Stromal cell of bone marrow (primary cell): ENCODE measurements at places on chromosomes 16 and 17.

GRCh38 chr17:21452377-21453143, 76.4 kb downstream of the KCNJ12 start:
- peak; percentile 44 for DNase-seq

- DNase-seq = no peak
Measured at GRCh38 chr16:9787717-9788116, 394.5 kb downstream of the GRIN2A start.

- no peak for DNase-seq
Measured at GRCh38 chr17:55093353-55093752, 124.8 kb downstream of the STXBP4 start.

- DNase-seq = no peak
Measured at GRCh38 chr16:15636392-15636873, 6.5 kb downstream of the MARF1 start.

- DNase-seq = no peak
Measured at GRCh38 chr16:73062743-73063733, 15.1 kb upstream of the ZFHX3 start.

DNA sequence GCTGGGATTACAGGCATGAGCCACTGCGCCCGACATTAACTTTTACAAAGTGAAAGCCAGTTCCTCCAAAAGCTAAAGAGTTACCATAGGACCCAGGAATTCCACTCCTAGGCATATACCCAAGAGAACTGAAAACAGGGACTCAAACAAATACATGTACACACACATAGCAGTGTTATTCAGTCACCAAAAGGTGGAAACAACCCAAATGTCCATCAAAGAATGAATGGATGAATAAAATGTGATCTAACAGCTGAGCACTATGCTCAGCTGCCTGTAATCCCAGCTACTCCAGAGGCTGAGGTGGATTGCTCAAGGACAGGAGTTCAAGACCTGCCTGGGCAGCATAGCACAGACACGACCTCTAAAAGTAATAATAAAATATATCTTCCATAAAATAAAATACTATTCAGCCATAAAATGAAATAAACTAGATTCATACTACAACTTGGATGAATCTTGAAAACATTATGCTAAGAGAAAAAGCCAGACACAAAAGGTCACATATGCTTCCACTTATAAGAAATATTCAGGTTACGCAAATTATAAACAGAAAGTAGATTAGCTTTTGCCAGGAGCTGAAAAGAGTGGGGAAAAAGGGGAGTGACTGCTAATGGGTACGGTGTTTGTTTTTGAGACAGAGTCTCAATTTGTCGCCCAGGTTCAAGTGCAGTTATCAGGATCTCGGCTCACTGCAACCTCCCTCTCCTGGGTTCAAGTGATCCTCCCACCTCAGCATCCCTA, 9.3 kb upstream of the USP7 start:
- no peak for DNase-seq

- DNase-seq = no peak
Measured at GRCh38 chr17:57580055-57580739, 164.9 kb downstream of the CCDC182 start.

GRCh38 chr17:8146381-8147140, 5.6 kb downstream of the PER1 start:
- DNase-seq = no peak

GRCh38 chr17:57679356-57679755, 65.7 kb downstream of the CCDC182 start:
- DNase-seq = no peak

GRCh38 chr17:44409309-44410028, 20.0 kb upstream of the ITGA2B start:
- no peak for DNase-seq

DNA sequence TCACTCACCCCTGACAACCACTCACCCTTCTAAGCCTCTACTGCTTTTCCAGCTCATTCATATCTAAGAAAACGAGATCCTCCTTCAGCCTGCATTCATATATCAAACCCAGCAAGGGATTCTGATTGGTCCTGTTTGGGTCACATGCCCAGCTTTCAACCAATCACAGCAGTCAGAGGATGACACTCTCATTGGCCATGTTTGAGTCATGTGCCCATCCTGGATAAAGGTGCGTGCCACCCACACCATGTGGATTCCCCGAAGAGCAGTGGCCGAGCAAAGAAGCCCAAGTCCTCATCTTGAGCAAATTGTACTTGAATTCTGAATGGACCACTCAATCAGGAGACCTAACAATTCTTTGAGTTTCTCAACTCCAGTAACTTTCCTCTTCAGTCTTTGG, 45.0 kb downstream of the SCNN1G start:
- DNase-seq = no peak

DNA sequence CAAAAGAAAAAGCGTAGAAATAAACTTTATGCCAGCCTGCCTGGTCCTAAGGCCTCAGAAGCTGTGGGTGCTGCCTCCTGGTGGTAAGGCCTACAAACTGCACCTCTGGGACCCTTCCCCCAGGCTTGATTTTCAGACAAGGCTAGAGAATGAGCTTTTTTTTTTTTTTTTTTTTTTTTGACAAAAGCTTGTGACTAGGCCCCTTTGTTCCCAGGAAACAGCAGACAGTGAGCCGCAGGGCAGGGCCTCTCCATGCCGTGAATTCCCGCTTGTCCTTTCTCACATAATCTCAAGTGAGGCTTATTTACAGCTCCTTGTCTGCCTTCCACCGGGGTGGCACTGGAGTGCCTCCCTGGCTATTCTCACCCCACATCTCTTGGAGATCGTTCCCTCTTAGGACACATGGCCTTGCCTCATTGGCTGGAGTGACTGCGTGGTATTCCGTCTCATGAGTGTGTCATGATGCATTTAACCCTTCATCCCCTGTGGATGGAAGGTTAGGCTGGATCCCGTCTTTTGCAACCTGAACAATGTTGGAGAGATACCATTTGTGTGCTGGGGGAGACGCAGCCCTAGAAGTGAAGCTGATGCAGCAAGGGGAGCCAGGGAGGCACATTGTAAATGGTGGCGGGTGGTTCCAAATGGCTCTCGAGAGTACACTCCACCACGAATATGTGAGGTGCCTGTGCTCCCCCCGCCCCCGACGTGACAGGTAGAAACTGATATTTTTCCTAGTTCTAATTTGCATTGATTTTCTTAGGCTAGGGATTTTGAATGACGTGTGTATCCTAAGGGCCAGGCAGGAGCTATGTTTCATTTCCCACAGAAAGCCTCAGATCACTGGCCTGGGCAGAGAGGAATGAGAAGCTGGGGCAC, 49.6 kb downstream of the USP22 start:
- peak; percentile 51 for DNase-seq

DNA sequence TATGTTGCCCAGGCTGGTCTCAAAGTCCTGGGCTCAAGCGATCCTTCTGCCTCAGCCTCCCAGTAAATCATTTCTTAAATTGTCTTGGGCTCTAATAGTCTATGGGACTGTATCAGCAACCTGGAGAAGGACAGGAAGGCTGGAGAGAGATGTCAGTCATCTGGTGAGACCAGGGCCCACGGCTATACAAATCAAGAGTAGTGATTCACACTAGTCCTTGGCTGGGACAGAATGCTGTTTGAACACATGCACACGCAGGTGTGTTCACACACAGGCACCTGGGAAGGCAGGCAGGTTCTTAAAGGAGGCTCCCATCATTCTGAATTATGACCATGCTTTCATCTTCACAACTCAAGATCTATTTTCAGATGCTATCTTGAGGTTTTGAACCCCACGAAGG, 14.1 kb downstream of the NQO1 start:
- no peak for DNase-seq

DNA sequence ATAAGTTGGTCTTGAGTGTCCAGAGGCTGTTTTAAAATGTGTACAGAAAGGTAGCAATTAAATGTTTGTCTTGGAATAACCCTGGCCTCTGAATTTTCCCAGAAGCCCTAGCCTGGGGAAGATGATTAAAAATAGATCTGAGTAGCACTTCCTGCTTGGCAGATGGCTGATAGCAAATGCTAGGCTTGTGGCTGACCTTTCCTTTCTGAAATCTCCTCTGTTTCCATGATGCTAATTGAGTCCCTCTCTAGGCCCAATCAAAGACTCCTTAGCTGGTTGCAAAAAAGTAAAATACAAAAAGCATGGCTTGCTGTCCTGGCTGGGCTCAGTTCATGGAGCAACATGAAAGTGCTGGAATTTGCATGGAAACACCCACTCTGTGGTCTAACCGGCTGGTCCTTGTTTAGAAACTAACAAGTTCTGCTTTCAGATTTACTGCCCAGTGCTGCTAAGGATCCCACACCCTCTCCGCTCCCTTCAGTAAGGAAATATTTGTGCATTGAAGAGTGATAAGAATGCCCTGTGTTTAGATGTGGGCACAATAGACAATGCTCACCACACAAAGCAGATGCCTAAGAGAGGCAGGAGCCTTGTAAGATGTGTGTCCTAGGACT, 40.8 kb downstream of the YPEL2 start:
- peak; percentile 68 for DNase-seq

GRCh38 chr16:84884246-84884595, 64.4 kb downstream of the CRISPLD2 start:
- no peak for DNase-seq

- no peak for DNase-seq
Measured at GRCh38 chr17:7700510-7700909, 4.5 kb upstream of the EFNB3 start.

DNA sequence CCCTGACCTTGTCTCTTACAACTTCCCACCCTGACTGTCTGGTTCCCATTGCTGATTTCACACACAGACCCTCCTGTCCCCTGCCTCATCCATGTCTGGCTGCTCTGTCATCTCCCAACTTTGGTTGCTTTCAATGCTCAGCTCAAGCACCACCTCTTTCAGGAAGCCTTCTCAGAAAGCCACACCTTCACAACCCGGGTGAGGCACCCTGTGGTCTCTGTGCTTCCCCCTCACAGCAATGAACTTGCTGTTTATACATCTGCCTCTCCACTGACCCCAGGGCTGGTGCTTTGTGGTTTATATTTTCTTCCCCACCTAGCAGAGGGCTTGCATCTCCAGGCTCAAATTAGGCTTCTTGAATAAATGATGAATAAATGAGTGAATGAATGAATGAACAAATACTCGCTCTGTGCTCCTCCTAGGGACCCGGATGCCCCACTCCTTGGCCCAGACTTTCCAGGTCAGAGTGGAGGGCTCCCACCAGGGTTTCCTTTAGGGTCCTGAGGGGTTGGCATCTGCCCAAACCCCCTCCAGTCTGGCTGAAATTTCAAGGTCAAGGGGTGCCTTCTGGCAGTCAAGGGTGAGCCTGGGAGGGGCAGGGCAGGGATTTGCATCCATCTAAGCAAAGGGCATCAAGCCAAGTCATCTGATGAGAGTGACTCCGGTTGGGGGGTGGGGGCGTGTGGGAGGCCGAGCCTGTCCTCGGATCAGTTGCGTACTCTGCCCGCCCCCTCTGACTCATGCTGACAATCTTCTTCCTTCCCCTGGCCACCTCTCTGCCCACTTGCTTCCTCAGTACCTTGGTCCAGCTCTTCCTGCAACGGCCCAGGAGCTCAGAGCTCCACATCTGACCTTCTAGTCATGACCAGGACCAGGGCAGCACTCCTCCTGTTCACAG, at the start of gene ITGAX:
TSS of gene ITGAX (plus strand) at position 783 of the 898 bp plus-strand sequence. CDS start at position 862, 79 bp downstream.
- DNase-seq = no peak

DNA sequence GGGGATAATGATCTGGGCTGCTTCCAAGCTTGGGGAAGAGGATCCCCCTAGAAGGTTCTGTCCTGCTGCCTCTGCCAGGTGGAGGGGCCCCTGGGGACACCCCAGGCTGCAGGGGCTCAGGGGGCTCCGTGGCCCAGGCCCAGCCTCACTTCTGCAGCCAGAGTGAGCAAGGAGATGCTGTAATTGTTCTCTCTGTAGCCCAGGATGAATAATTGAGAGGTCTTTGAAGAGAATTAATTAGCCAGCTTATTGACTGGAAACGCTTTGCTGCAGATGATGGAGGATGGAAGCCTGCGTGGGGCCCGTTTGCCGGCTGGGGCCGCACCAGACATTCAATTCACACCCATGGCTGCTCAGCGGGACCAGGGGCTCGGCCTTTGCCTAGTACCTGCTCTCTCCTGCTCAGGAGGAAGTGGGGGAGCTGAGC, 38.5 kb downstream of the TMEM235 start:
- DNase-seq = no peak

DNA sequence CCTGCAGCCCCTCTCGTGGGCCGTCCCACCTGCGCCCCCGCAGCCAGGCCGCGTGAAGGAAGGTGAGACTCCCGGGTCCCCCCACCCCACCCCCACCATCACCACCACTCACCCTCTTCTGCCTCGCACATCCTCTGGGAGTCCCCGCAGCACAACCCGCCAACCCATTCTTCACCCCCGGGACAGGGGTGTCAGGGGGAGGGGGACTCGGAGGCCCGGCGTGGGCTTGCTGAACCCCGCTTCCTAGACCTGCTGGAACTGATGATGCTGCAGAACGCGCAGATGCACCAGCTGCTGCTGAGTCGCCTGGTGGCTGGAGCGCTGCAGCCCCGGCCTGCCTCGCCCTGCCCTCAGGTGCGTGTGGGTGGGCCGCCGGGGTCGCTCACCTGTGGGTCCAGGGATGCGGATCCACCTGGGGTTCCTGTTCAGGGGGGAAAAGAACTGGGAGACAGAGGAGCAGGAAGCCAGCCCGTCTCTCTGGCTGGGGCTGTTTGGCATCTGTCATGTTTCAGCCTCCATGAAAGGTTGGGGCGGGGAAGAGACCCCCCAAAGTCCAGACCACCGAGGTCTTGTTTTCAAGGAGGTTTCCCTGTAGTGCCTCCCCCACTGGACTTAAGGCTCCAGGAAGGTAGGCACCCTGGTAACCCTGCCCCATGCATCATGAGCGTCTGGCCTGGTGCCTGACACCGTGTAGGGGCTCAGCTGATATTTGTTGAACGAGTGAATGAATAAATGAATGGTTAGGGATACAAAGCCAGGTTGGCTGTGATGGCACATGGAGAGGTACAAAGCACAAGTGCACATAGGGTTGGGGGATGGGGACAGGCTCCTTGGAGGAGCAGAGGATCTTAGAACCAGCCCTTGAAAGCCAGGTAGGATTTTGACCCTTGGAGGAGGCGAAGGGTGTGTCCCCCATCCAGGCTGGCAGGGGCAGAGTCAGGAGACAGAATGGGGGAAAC, 849 bp downstream of the PRR29 start:
- DNase-seq = no peak

DNA sequence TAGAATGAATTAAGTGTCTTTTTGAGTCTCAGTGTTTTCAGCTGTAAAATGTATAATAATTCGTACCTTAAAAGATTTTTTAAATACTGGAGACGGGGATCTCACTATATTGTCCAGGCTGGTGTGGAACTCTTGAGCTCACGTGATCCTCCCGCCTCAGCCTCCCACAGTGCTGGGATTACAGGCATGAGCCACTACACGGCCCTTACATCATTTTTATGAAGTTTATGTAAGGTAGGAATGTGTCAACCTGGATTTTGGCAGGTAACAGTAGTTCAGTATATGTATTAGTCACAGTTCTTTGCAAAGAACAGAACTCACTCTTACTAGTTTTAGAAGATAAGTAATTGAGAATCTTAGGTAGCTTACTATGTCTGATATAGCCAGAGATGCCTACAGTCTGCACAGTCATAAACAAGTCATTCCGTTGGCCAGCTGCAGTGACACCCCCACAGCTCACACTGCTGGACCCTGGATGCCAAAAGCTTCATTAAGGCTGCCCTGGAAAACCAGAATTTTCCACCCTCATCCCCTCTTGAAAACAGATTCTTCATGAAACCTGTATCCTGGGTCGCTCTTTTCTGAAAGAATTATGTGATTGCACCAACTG, 583 bp upstream of the COX6A2 start:
- DNase-seq = no peak

GRCh38 chr17:44557651-44558285, 484 bp downstream of the FZD2 start:
- no peak for DNase-seq

GRCh38 chr16:58236231-58236690, 38.4 kb upstream of the CSNK2A2 start:
- DNase-seq = peak; percentile 36

GRCh38 chr17:56203430-56203829, 50.2 kb downstream of the ANKFN1 start:
- DNase-seq = no peak

- DNase-seq = no peak
Measured at GRCh38 chr17:40556884-40557414, 8.3 kb downstream of the CCR7 start.
